Suppressor macrophage treated with lipopolysaccharide for 4 hours (primary cell): ENCODE measurements at places on chromosomes 5 and 9.

- no peak for DNase-seq
Observed at GRCh38 chr5:35009019-35009418, 38.7 kb downstream of the AGXT2 start.

DNA sequence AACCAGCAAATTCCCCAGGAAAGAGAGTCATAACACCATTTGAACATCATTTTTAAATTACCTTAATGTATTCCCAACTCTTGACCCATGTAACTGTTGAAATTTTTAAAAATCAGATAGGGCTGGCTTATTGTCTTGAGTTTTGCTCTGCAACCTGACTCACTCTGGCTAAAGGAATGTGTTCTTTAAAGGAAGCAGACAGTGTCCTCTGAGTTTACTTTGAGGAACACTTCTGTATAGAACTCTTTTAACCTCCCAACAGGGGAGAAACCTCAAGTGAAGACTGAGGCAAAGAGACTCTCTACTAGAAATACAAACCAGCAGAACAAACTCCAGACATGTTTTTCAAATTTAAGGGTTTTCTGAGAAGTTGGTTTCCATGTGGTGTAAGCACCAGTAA is 248.9 kb downstream of the CWC27 start:
- DNase-seq: no peak

- no peak for DNase-seq
Observed at GRCh38 chr9:133261103-133261752, 13.8 kb downstream of the ABO start.

DNA sequence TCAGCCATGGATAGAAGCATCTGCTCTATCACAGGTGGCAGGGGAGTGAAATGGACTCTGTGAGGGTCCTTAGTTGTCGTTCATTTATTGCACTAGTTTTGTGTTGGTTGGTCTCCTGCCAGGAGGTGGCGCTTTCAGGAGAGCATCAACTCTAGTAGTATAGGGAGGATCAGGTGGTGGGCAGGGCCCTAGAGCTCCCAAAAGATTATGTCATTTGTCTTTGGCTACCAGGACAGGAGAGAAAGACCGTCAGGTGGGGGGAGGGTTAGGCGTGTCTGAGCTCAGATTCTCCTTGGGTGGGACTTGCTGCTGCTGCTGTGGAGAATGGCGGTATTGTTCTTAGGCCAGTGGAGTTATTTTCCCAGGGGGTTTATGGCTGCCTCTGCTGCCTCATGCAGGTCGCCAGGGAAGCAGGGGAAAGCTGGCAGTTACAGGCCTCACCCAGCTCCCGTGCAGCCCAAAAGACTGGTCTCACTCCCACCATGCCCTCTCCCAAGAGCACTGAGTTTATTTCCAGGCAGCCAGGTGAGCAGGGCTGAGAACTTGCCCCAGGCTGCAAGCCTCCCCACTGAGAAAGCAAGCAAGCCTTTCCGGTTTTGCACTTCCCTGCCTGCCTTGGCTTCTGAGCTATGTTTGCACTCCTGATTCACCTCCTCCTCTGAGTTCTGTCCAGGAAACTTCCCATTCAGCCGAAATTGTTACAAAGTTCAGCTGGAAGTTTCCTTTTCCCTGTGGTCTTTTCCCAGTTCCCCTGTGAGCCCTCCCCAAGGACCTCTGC is 317.3 kb downstream of the TAF11L14 start:
- DNase-seq: no peak

GRCh38 chr5:61837788-61838187 is 468.2 kb upstream of the KIF2A start:
- no peak for DNase-seq

DNA sequence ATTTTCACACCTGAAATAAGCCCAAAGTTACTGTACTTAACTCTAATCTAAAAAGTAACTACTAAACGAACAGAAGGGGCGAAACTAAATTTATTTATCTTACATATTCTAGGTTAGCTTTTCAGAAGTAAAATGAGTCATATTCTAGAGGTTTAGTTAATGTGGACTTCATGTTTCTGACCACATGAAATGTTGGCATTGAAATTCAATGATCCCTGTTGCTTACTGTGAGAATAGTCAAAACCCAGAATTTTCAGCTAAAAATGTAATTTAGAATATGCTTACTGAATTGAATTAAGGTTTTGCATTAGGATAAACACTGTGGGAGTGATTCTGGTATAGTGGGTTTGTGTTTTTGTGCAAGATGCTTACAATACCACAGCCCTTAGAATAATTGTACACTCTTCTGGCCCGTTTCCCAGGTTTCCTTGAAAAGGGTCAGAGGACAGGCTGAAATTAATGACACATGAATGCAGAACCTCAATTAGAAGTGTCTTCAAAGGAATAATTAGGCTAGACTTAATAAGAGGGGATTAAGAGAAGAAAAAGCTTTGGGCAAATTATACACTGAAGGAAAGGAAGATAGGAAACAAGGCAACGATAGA is 1.4 kb upstream of the SNX18 start:
- DNase-seq: no peak

- DNase-seq: peak; percentile 80
Observed at GRCh38 chr9:96062031-96062430, 186.5 kb downstream of the ERCC6L2 start.

- peak; percentile 79 for DNase-seq
Observed at GRCh38 chr9:3746296-3747275, 220.8 kb upstream of the RFX3 start.
